ENCODE measurements at places on chromosomes 7 and 10.
A peak's percentile ranks its signal among the peaks of the same experiment; 100 is the strongest.

DNA sequence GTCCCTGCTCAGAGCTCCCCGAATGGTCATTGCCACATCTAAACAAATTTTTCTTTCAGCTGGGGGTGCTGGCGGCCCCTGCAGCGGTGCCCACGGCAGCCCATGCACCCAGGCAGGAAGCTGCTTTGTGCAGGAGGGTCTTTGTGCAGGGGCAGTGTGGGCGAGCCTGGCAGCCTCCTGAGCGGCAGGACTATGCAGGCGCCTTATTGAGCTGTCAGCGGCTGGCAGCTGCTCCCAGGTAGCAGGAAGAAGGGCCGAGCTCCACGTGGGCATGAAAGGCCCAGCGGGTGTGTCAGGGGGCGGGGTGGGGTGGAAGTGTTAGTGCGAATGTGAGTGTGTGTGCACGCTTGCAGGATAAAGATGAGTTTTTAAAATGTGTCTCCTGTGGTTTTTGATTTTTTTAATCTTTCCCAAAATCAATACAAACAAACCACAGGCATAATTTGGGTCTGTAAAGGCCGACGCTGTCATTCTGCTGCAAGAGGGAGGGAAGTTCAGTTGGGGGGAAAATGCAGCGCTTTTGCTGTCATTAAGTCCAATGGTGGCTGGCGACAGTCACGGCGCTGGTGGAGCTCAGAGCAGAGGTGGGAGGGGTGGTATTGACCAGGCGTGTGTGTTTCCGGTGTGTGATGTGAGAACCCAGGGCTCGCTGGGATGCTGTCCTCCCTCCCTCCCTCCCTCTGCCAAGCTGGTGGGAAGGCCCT lies 83.9 kb downstream of the LHPP start:
- DNase-seq = peak; percentile 48

GRCh38 chr10:120701381-120701780 lies 149.8 kb upstream of the WDR11 start:
- no peak for DNase-seq

- DNase-seq = no peak
Observed at GRCh38 chr10:87752566-87752965, 65.5 kb downstream of the ATAD1 start.

DNA sequence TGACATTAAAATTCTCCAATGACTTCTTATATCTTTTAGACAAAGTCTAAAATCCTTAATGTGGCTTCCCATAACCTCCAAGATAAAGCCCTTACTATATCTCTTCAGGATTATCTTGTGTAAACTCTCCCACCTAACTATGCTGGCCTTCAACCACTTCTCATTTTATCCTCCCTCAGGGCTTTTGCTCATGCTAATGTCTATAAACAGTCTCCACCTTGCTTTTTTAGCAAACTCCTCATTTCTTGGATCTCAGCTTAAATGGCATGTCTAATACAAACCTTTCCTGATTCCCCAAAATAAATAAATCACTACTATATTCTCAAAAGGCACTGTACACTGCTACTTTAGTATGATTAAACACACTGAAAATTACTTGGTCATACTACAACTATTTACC lies 181.2 kb downstream of the LRRN3 start:
- DNase-seq = no peak

DNA sequence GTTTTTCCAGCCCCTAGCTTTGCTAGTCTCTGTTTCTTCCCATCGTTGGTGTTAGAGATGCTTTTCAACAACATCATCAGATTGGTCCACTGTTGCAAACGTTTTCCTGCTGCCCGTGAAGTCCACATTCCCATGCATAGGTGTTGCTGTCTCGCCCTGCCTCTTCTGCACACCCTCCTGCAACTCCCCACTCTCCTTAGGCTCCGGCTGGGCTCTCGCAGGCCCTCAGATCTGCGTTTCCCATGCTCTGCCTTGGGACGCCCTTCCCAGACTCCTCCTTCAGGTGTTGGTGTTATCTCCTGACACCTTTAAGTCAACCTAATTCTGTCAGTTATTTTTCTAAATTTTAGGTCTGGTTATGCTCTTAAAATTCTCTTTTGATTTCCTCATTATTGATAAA lies 55.0 kb downstream of the ZMYND11 start:
- no peak for DNase-seq

DNA sequence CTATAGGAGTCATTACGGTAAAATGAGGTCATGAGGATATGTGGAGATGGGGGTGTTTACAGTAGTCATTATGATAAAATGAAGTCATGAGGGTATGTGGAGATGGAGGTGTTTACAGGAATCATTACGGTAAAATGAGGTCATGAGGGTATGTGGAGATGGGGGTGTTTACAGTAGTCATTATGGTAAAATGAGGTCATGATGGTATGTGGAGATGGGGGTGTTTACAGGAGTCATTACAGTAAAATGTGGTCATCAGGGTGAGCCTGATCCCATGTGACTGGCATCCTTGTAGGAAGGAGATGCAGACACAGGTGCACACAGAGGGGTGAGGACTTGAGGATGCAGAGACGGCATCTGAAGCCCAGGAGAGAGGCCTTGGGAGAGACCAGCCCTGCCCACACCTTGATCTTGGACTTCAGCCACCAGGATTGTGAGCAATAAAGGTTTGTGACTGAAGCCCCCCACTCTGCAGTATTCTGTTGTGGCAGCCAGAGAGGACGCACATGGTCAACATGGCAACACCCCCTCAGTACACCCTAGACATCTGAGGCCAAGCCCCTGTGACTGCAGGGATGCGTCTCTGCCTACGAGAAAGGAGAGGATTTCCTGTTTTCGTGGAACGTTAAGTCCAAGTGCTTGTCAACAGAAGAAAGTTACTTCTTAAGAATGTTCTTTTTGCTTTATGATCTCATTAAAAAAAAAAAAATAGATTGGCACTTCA lies 544.4 kb downstream of the DNAJB6 start:
- DNase-seq = no peak

All from colonic mucosa (tissue), 4 donors.